ENCODE measurements at places on chromosomes 16 and 17.

- no peak for DNase-seq
Measured at GRCh38 chr17:63956296-63956920, 16.3 kb downstream of the SCN4A start.

DNA sequence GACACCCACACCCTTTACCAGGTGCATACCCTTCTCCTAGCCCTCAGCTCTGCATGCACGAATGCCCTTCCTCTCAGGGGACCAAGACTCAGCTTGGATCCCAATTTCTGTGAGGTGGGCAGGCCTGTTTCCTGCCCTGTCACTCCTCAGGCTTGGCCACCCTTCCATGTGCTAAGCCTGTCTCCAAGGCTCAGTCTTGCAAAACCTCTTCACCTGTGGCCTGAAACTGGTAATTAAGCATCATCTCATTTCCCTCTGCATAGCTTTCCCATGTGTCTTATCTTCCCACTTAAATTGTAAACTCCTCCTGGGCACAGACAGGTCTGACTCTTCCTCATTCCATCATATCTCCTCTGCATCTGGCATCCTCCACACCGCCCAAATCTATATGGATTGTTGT lies 31.0 kb upstream of the SMPD3 start:
- no peak for DNase-seq

DNA sequence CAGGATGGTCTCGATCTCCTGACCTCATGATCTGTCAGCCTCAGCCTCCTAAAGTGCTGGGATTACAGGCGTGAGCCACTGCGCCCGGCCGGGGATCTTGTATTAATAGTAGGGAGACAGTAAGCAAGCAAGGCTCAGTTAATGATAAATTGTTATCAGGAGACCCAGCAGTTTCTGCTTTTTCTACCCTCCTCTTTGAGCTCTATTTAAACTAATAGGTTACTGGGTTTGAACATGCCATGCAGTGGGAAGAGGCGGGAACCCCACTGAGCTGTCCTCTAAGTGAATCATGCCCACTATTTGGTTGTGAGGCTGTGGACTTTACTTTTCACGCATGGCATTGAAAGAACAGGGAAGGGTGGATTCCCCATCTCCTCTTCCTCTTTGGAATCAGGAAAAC lies 223.9 kb downstream of the WWOX start:
- no peak for DNase-seq

- DNase-seq = no peak
Measured at GRCh38 chr17:37637956-37638355, 5.3 kb downstream of the DDX52 start.

DNA sequence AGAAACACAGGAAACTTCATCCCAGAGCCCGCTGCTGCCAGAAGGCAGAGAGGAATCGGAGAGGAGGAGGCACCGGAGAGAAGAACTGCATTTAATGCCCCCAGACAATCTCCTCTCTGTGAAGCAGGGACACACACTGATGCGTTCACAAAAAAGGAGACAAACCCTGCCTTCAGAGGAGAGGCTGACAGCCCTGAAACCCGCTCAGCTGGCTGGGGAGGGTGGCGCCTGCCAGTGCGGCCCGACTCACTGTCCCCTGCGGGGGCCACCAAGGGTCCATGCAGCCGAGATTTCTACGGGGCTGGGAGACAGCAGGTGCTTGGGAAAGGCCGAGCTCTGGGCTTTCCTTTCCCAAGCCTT lies 21.9 kb upstream of the CACNG1 start:
- no peak for DNase-seq

DNA sequence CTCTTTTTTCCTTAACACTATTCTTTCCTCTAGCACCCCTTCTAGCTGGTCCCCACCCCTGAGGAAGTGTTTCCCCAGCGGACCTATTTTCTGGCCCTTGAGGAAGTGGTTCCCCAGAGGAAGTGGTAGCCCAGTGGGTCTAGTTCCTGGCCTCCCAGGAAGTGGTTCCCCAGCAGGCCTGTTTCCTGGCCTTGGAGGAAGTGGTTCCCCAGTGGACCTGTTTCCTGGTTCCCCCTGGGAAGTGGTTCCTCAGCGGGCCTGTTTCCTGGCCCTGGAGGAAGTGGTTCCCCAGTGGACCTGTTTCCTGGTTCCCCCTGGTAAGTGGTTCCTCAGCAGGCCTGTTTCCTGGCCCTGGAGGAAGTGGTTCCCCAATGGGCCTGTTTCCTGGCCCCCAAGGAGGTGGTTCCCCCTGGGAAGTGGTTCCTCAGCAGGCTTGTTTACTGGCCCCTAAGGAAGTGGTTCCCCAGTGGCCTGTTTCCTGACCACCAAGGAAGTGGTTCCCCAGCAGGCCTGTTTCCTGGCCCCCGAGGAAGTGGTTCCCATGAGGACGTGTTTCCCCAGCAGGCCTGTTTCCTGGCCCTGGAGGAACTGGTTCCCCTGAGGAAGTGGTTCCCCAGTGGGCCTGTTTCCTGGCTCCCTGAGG lies 58.3 kb downstream of the NTN1 start:
- no peak for DNase-seq

GRCh38 chr17:12463102-12463501 lies 202.6 kb upstream of the MYOCD start:
- no peak for DNase-seq

DNA sequence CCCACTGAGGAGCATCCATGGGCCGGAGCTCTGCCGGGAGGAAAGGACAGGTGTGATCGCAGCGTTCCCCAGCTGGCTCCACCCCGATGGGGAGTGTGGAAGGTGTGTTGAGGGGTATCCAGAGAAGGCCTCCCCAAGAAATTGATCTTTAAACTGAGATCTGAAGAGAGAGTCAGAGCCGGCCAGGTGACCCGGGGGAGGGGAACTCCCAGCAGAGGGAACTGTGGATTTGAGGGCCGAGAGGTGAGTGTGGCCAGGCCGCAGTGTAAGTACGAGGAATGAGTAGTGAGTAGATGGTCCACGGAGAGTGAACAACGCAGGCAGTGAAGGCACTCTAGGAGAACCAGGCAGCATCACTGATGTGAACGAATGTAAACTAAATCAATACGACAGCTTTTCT lies 80.2 kb downstream of the RPTOR start:
- DNase-seq = no peak

- no peak for DNase-seq
Measured at GRCh38 chr16:88437367-88437964, 15.6 kb upstream of the ZFPM1 start.

Data from stimulated activated CD8-positive, alpha-beta memory T cell treated with anti-CD3 and anti-CD28 coated beads, Interleukin-2, amount 100 ng/mL, for 1 hour (primary cell).